ENCODE measurements at places on chromosomes 4 and X.

GRCh38 chrX:15146515-15146914, 123.4 kb downstream of the ASB9 start:
- DNase-seq: no peak

DNA sequence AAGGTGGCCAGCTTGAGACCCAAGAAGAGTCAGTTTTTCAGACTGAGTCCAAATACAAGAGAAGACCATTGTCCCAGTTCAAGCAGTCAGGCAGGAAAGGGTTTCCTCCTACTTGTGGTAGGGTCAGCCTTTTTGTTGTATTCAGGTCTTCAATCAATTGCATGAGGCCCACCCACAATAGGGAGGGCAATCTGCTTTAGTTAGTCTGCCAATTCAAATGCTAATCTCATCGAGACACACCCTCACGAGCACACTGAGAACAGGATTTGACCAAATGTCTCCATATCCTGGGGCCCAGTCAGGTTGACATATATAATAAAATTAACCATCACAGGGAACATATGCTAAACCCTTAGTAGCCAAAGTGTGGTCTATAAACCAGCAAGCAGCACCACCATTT, 75.3 kb upstream of the FRMPD3 start:
- DNase-seq: no peak

- no peak for DNase-seq
Observed at GRCh38 chr4:108171339-108172230, 2.9 kb upstream of the LEF1 start.

DNA sequence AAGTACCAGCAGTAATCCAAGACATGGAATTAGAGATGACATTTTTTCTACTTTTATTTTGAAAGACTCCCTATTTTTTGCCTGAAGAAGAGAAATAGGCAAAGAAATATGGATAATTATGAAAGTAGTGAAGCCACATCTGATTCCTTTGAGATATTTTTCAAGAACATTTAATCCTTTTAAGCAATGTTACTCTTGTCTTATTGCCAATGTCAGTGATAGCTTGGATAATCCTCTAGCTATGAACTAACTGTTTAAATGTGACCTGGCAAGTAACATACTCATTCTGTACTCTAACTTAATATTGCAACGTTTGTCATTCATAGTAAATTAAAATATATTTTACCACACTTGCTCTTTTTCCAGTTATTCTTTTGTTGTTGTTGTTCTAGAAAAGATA, 181.3 kb downstream of the VEGFC start:
- DNase-seq: no peak

DNA sequence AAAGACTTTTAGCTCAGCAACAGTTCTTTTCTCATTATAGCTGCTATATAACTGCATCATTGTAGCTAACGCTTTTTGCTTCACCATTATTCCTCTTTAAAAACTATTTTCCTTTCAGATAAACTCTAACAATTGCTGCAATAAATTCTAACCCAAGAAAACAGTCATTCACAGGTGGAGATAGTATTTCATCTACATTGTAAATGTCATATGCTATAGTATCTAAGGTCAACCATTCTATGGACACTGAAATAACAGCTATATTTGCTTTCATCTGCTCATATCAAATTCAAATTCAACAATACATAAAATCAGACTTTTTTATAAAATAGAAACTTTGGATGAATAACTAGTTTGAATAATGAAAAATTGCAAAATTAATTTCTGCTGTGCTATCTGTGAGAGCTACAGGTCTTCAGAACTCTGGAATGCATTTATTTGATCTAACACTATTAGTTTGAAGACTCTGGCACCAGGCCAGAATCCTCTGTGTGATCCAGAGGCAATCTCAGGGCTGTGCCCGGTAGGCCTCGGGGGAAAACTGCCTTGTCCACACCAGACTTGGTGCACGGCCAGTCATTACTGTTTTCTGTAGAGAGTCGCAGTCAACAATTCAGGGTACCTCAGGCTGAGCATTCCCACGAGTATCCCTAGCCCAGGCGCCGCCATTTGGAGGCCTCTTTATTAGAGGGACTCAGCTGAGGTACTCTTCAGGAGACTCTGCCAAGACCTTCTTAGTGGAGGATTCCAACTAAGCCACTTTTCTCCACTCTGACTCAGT, 332.4 kb downstream of the SLC7A11 start:
- peak; percentile 52 for DNase-seq
